ENCODE measurements at places on chromosomes 7 and 10.

DNA sequence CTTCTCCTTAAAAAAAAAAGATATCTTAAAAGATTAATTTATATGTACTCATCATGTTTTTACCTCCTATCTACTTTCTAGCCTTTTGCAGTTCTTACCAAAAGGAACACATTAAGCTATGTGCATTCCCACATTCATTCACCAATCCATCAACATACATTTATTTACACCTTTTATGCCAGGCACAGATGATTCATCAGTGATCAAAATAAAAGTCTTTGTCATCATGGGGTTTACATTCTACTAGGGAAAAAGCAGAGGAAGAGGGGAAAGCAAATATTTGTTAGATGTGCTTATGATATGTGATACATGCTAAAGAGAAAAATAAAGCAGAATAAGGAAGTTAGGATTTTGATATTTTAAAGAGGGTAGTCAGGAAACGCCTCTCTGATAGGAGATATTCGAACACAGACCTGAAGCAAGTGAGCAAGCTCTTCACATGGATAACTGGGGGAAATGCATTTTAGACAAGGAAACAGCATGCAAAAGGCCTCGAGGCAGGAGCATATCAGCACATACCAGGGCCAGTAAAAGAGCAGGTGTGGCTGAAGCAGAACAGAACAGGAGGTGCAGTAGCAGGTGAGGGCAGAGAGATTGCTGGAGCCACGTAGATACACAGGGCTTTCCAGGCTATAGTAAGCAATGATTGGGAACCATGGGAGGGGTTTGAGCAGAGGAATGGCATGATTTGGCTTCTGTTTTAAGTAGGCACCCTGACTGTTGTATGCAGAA is 67.4 kb downstream of the REEP3 start:
- no peak for DNase-seq

DNA sequence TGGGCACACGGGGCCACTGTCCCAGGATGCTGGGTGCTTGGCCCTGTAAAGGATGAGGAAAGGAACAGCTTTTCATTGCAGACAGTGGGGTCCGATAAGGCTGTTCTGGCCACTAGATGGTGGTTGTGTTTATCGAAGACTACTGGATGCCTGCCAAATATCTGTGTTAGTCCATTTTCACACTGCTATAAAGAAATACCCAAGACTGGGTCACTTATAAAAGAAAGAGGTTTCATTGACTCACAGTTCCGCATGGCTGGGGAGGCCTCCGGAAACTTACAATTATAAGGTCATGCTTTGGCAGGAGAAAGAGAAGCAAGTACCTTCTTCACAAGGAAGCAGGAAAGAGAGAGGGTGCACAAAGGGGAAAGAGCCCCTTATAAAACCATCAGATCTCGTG is 32.2 kb upstream of the GARS1 start:
- peak; percentile 25 for DNase-seq

DNA sequence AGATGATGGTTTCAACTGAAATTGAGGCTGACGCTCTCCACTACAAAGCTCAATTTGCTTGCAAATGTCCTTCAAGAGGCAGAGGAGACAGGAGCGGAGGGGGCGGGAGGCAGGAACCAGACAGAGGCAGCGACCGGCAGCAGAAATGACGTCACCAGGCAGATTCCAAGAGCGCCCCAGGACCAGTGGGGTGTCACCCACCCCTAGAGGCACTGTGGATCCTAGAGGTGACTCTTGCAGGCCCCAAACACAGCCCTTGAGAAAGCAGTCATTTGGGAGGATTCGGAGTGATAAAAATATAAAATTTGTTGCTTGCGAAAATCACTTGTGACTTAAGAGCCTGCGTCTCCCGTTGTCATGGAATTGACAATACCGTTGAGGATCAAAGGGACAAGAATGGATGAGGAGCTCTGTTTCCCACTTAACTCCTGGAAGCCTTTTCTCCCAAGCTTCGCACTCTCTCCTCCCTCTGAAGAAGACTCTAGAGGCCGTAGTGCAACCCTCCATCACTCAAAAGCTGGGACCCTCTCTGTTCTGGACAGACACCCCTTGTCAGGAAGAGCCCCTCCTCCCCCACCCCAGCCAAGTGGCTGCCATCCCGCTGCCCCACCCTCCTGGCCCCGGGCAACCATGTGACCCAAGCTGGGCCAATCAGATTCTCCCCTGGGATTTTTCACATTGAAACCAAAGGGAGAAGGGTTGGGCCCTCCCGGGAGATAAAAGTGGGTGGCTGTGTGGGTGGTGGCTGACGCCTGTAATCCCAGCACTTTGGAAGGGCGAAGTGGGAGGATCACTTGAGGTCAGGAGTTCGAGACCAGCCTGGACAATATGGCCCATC is 16.3 kb upstream of the SLC29A4 start:
- no peak for DNase-seq

- peak; percentile 88 for DNase-seq
Measured at GRCh38 chr10:6363511-6363910, 160.8 kb downstream of the PFKFB3 start.

DNA sequence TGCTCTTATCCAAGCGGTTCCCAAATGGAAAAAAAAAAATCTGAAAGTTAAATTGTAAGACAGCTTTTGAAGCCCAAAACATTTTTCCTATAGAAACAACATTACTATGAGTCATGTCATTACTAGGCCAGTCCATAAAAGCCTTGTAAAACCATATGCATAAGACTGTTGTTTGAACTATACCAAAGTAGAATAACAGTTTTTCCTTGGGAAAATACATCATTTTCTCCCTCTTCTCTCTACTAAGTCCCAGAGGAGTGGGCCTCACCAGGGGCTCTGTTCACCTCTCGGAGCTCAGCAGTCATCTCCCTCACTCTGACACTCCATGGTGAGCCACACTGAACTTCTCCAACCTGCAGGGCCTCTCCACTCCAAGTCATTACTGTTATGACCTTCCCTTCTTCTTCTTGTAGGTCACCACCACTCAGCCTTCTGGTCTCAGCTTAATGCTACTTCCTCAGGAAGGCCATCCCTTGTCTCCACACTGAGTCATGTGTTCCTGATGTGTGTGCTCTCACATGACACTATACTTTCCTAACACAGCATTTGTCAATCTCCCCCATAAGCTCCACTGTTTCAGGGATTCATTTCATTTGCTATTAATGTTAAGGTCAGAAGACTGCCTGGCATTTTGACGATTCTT is 32.5 kb downstream of the ZNF438 start:
- DNase-seq = no peak

GRCh38 chr10:8453587-8453986 is 399.1 kb downstream of the GATA3 start:
- DNase-seq = no peak
